Activated naive CD8-positive, alpha-beta T cell treated with anti-CD3 and anti-CD28 coated beads for 36 hours (primary cell): ENCODE measurements at places on chromosomes 7 and 10. TPM values are rescaled to one million over a fixed set of nuclear protein-coding genes. Genes with fewer than 3 reads are reported as not detected.

The CDHR3 gene
- 0.38 TPM for total RNA-seq

GRCh38 chr10:299969-300368 lies 164.7 kb downstream of the ZMYND11 start:
- no peaks in the 10 kb centered on the region for H3K36me3 ChIP-seq
- no peak for DNase-seq
- no peaks in the 10 kb centered on the region for H3K27me3 ChIP-seq

DNA sequence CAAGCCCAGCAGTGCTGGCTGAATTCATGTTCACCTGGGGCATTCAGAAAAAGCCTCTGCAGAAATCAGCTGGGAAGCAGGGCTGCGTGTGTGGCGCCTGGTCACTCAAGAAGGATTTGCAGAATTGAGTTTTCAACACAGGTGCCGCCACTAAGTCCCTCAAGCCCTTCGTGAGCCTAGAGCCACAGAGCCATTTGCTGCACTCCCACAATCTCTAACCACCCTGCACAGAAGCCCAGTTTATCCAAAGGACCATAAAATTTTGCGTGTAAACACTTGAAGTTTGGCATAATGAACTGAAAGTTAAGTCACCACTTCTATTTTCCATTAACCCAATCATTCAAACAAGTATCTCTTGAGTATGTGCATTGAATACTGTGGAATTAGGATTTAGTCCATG lies 136.2 kb downstream of the DIP2C start:
- peaks cover 26% of the 10 kb centered on the region for H3K27me3 ChIP-seq
- H3K36me3 ChIP-seq: no peaks in the 10 kb centered on the region
- H3K4me3 ChIP-seq: no peak overlapping the region
- H3K4me1 ChIP-seq: no peaks in the 10 kb centered on the region
- H3K27ac ChIP-seq: no peak overlapping the region

- no peak overlapping the region for H3K4me3 ChIP-seq
- no peaks in the 10 kb centered on the region for H3K36me3 ChIP-seq
- H3K27me3 ChIP-seq: peaks cover 21% of the 10 kb centered on the region
- H3K4me1 ChIP-seq: peaks cover 4% of the 10 kb centered on the region
Measured at GRCh38 chr7:121182902-121183301, 145.9 kb upstream of the WNT16 start.

The DNAJC12 gene
- 47.1 TPM for total RNA-seq

DNA sequence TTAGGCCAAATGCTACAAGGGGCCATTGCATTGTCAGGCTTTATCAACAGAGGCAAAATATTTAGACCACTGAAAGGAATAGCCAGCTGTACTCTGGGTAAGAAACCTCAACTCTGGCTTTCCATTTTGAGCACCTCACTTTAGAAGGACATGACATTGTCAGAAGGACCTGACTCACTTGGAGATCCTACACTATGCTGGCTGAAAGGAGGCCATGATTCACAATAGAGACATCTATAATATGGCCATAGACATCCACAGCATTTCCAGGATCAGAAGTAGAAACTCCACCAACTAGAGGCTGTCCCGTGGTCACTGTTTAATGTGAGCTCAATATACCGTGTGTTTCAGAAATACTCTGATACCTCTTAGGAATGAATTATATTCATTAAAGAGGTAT lies 140.9 kb downstream of the BTAF1 start:
- no peaks in the 10 kb centered on the region for H3K36me3 ChIP-seq
- DNase-seq: no peak
- no peaks in the 10 kb centered on the region for H3K4me1 ChIP-seq
- no peak overlapping the region for H3K27ac ChIP-seq
- no peaks in the 10 kb centered on the region for H3K27me3 ChIP-seq

DNA sequence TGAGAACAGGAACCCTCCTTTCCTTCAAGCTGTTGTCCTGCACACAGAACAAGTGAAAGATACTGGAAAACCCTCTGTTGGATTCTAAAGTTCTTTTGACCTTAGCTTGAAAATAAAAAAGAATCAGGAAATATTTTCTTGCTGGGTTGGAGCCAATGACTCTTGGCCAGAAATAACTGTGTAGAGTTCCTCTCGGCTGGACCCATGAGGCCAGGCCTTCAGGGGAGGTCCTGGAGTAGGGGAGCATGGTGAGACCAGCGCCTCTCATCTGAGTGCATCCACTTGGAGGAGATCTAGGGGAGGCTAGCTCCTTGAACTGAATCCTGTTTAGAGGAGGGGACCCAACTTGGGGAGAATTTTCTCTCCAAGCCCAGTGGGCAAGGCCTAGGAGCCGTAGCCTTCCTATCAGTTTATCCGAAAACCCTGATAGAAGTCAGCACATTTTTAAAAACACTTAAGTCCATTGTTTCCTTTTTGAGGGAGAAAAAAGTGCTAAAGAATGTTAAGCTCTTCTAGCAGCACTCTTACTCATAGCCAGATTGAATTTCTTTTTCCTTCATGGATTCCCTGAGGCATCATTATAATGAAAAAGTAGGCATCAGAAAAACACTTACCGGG lies 635.7 kb upstream of the ANKRD30A start:
- H3K27me3 ChIP-seq: no peaks in the 10 kb centered on the region
- no peak for DNase-seq
- no peak overlapping the region for H3K27ac ChIP-seq
- no peaks in the 10 kb centered on the region for H3K4me1 ChIP-seq

The GPER1 gene
- 0.14 TPM for total RNA-seq
